ENCODE measurements at places on chromosomes 3 and 15.

- no peak for DNase-seq
Observed at GRCh38 chr3:156360963-156361362, 194.0 kb downstream of the SSR3 start.

- no peak for DNase-seq
Observed at GRCh38 chr15:83717010-83717409, 63.1 kb downstream of the ADAMTSL3 start.

DNA sequence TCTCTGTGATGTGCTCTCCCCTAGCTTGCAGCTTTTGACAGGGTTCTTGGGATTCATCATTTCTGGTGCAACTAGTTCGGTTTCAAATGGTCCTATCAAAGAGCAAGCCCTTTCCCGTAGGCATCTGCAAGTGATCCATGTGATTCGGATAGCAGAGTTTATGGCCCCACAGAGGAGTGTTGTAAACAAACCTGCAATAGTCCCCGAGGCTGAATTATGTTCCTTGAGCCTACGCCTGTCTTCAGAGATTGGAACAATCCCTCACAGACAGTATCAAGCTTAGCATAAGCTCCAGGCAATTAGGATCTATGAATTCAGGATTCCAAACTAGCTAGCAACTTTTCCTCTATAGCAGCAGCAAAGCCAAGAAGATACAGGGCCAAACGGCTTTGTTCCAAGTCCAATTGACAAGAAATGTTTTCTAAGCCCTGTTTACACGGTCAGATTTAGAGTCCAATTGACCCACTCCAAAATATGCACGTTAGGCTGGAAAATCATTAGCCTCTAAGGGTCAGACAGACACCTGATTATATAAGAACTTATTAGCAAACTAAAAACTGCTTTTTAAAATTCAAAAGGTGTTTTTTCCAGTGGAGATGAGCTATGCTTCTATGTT is 24.8 kb downstream of the LNP1 start:
- no peak for DNase-seq

GRCh38 chr3:29567501-29567900 is 286.6 kb downstream of the RBMS3 start:
- DNase-seq, result no peak

GRCh38 chr3:183455089-183455488 is 26.7 kb upstream of the MCF2L2 start:
- DNase-seq, result no peak

DNA sequence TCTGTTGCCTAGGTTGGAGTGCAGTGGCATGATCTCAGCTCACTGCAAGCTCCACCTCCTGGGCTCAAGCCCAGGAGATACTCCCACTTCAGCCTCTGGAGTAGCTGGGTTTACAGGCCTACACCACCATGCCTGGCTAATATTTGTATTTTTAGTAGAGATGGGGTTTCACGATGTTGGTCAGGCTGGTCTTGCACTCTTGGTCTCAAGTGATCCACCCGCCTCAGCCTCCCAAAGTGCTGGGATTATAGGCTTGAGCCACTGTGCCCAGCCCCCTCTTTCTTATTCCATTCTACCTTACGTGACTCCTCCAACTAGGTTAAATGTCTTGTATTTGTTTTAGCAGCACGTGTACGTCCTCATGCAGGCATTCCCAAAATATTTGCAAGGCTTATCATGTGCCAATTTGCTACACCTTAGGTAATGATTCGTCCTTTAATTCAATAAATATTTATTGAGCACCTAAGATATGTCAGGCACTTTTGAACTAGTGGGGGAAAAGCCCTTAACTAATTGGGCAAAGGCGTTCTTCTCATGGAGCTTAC is 14.9 kb upstream of the MAGI1 start:
- no peak for DNase-seq

DNA sequence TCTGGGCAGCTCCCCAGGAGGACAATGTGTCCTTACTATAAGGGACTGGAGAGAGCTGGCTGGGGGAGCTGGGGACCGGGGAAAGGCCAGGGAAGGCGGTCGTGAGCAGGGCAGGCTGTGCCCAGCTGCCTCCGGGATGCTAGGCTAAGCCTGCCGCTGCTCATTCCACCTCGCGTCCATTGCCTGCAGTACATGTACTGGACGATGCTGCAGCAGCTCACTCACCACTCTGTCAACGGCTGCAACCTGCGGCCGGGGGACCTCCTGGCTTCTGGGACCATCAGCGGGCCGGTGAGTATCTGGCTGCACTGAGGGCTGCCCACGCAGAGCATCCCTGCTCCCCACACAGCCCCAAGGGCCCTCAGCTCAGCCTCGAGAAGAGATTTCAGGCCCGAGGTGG is 27.1 kb downstream of the FAH start:
- no peak for DNase-seq

DNA sequence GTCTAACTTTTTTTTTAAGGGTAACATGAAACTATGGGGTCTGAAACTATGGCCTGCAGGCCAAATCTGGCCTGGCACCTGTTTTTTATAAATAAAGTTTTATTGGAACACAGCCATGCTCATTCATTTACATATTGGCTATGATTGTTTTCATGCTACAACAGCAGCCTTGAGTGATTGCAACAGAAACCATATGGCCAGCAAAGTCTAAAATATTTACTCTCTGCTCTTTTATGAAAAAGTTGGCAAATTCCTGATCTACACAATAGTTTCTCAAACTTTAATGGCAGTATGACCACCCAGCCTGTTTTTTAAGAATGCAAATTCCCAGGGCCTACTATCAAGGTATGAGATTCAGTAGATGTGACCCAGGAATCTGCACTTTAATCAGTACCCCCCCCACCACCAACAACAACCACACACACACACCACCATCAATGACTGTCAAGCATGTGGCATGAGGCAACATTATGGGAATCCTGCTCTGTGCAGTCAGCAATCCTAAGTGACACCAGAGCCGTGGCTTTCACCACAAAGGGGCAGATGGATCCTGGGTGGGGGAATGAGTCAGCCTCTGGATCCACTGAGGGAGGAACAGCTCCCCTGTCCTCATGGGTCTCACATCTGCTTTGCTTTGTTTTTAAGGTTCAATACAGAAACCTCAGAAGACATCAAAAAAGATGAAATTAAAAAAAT is 142.8 kb downstream of the NTRK3 start:
- DNase-seq, result no peak

DNA sequence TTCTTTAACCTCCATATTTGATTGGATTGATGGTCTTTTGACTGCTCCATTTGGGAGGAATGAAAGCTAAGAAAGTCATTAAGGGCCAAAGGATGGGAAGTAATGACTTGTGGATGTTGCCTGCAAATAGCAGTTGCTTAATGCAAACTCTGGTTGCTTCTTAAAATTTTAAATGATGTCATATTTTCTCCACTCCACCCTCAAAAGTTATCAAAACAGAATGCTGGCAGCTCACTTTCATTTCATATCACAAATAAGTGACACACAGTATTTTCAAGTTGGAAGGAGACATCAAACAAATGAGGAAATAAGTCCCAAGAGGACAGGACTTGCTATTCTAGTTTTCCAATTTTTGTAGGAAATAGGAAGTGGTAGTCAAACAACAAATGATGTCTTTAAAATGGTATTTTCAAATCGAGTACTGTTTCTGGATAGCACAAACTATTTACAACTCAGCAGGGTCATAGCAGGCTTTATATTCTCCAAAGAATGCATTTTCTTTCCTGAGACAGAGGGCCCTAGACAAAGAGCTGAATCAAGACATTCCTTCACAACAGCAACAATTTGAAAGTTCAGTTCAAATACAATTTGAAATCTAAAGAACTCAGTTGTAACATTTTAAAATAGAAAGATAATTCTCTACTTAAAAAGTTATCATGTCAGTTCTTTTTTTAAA is 165.1 kb upstream of the UBE2E1 start:
- no peak for DNase-seq

DNA sequence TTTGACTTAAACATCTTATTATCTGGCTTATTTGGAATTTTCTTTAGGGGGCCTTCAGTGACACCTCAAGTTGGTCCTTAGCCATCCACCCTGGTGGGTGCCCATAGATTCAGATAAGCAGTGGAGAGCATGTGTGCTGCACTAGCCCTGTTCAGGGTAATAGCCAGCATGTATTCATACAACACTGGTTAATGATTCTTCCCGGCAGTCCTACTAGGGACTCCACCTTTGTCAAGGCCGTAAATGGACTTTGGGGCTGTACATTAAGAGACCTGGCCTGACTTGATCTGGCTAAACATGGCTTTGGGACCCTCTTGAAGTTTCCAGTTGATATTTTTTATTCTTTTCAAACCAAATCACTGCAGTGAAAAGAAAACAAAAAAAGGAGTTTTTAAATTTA is 125.8 kb downstream of the PTPRG start:
- DNase-seq, result no peak

DNA sequence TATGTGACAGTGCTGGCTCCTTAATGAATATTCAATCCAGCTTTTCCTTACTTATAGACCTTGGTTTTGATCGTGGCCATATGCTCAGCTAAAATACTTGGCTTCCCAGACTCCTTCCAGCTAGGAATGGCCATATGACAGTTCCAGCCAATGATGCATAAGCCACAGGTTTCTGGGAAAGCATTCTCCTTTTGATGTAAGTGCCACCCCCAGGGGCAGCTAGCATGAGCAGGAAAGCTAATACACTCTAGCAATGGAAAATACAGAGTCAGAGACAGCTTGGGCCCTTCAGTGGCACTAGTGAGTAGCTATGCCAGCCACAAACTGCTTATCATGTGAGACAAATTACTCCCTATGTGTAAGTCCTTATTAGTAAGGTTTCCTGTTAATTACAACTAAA is 26.7 kb downstream of the TBC1D2B start:
- no peak for DNase-seq

DNA sequence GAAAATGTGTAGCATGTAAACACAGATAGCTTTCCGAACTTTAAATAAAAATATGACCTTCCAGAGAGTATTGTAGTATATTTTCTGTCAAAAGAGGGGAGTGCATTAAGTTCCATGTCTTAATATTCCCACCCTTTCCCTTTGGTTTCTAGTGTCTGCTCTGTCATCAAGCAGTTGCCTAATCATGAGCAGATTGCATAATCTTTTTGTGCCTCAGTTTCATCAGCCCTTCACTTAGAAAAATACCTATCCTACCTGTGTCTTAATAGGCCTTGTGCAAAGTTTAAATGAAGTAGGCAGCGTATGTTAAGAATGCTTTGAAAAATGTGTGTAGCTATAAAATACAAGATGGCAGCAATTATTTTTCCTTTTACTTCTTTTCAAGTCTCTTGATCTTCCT is 52.8 kb downstream of the CALML4 start:
- DNase-seq, result no peak

GRCh38 chr15:64851503-64851840 is 9.8 kb downstream of the PLEKHO2 start:
- DNase-seq, result no peak

- no peak for DNase-seq
Observed at GRCh38 chr3:2908693-2909351, 201.4 kb downstream of the IL5RA start.

DNA sequence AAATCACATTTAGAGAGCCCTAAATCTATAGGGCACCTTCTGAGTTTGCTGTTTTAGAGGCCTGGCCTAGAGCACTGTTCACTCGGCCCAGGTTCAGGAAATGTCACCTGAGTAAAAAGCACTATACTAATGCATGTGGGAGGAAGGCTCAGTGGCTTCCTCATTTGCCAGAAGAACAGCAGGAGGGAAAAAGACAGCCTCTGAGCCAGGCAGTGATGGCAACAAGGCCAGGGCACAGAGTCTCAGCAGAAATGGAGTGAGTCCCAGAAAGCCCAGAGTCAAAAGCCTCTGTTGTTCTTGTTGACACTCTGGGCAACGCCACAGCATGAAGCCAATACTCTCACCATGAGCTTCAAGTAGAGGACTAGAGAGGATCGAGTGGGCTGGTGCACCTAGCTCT is 25.9 kb downstream of the LTF start:
- DNase-seq, result no peak

- DNase-seq, result peak; percentile 61
Observed at GRCh38 chr3:56923526-56924224, 121.9 kb upstream of the ARHGEF3 start.

DNA sequence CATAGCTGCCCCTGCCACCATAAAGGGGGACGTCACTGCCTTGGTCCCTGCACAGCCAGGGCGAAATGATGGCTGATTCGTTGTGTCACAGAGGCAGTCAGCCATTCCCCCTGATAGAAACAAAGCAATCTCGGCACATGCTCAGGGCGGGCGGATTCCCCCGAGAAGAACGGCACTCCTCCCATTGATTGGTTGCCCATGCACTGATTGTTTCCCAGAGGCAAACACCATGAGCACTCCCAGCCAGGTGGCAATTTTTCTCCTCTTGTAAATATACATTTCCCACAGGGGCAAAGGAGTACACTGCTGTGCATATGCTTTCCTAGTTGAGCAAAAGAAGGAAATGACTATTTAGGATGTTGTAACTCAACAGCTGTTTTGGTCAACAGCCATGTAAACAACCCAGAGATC is 56.5 kb downstream of the KY start:
- no peak for DNase-seq

- no peak for DNase-seq
Observed at GRCh38 chr3:162605651-162606204, 1109.1 kb downstream of the OTOL1 start.

GRCh38 chr3:163541629-163542028 is 1536.7 kb downstream of the SI start:
- no peak for DNase-seq

DNA sequence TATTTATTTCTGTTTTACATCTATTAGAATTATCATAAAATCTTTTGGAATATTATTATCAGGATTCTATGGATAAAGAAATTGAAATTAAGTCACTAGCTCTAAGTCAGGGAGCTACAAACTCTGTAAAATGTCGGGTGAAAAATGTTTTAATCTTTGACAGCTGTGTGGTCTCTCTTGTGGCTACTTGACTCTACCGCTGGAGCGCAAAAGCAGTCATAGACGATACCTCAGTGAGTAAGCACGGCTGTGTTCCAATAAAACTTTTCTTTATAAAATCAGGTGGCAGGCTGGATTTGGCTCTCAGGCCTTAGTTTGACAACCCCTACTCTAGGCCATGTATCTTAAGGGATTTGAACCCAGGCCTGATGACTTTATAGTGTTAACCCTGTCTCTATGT is 88.5 kb upstream of the PFN2 start:
- no peak for DNase-seq

DNA sequence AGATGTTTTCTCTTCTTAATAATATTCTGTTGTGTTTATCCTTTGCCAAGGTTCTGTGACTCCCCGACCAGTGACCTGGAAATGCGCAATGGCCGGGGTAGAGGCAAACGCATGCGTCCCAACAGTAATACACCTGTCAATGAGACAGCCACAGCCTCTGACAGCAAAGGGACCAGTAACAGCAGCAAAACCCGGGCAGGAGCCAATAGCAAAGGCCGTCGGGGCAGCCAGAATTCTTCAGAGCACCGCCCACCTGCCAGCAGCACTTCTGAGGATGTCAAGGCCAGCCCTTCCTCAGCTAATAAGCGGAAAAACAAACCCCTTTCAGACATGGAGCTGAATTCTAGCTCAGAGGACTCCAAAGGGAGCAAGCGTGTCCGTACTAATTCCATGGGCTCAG is 101.5 kb downstream of the RBPMS2 start:
- no peak for DNase-seq

DNA sequence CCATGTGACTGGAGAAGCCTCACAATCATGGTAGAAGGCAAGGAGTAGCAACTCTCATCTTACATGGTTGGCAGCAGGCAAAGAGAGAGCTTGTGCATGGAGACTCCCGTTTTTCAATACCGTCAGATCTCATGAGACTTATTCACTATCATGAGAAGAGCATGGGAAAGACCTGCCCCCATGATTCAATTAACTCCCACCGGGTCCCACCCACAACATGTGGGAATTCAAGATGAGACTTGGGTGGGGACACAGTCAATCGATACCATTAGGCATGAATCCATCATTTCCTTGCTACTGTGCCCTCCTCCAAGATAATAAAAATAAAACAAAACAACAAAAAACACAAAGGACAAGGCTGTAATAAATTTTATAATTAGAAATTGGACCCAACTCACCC is 384.7 kb upstream of the MEIS2 start:
- no peak for DNase-seq

Measured in activated T-cell treated with anti-CD3 and anti-CD28 coated beads, Interleukin-2, amount 50 U/mL, for 1 hour (primary cell).